ENCODE measurements at places on chromosomes 6 and 20.

GRCh38 chr20:43034981-43035724 lies 154.6 kb downstream of the PTPRT start:
- DNase-seq = no peak

- DNase-seq = no peak
Observed at GRCh38 chr6:100182313-100182712, 188.3 kb upstream of the MCHR2 start.

GRCh38 chr6:21202521-21202920 lies 391.0 kb upstream of the SOX4 start:
- DNase-seq = peak; percentile 24

GRCh38 chr6:89475634-89476033 lies 42.7 kb downstream of the ANKRD6 start:
- DNase-seq = no peak

DNA sequence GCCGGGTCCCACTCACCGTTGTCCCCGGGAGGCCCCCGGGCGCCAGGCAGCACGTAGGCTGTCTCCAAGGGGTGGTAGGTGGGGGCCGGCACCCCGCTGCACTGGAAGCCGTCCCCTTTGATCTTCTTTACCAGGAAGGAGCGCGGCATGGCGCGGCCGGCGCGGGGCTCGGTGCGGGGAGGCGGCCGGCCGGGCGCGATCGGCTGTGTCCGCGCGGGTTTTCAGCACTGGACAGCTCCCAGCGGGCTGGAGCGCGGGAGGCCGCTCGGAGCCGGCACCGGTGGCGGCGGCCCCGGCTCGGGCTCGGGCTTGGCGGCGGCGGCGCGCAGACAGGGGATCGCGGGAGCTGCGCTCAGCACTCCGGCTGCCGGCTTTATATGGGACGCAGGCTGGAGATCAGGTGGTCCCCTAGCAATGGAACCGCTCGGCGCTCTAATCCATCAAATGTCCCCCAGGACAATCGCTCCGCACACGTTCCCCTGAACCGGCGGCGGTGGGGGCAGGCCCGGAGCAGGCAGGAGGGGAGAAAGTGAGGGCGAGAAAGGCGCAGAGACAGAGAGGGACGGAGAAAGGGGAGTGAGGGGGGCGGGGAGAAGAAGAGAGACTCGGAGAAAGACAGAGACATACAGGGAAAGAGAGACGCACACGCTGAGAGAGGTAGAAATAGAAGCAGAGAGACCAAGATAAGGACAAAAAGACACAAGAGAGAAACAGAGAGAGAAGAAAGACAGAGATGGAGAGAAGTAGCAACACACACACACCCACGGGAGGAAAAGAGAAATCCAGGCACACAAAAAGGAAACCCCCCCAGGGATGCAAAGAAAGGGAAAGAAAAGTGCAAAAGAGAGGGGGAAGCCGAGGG lies at the start of gene SCRT2:
TSS of gene SCRT2 (minus strand) at position 350 of the 862 bp plus-strand sequence. CDS start at position 149, 201 bp downstream.
- DNase-seq = no peak

DNA sequence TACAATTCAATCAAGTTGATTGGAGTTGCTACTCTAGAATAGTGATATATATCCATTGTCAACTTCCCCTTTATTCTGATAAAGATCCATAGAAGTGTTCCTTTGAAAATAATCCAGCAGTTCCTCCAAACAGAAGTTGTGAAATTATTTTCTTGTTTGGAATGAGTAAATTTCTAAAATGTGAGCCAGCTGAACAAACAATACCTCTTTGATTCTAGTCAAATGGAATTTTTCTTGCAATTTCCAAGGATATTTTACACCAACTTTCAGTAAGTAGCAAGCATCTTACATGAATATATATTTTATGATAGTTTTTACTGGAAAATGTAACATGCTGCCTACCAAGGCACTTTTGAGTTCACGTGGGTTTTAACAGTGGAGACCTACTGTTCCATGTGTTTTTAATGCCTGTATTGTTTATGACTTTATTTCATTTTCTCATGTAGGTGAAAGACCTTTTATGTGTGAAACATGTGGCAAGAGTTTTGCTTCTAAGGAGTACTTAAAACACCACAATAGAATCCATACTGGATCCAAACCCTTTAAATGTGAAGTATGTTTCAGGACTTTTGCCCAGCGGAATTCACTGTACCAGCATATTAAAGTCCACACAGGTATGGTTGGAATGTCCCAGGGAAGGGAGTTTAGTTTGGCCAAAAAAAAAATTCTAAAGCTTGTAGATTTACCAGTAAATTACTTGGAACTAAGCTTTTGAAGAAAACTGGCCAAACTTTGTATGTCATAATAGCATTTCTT lies 6.5 kb downstream of the GZF1 start:
- no peak for DNase-seq

GRCh38 chr20:34713194-34713943 lies 9.2 kb downstream of the TP53INP2 start:
- no peak for DNase-seq

DNA sequence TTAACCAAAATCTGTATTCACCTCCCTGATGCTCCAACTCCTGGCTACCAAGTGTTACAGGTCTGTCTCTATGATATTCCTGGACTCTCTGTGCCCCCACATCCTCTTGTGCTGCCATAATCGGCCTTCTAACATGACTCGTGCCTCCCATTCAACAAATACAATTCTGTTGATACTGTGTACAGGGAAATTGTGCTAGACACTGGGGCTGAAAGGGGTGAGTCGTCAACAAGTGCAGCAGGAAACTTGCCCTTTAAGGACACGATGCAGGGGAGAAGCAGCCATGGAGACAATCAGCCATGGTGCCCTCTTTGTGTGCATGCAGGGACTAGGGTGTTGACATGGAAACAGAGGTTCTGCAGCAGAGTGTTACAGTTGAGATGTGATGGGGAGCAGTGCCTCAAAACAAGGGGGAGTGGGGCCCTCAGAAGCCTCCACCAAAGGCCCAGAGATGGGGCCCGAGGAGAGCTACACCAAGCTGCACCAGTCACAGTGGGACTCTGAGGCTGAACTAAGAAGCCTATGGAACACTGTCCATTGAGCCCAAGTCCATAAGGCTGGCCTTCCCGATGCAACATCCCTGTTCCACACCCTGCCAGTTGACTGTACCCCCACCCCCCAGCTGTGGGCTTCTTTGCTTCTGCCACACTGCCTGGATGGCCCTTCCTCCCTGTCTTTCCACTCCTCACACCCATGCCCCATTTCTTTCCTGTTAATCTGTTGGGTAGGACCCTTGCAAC lies 3.1 kb downstream of the PCED1A start:
- no peak for DNase-seq

GRCh38 chr20:14882157-14882556 lies 544.7 kb upstream of the FLRT3 start:
- DNase-seq = no peak

GRCh38 chr6:73108949-73109348 lies 116.3 kb downstream of the KHDC1L start:
- no peak for DNase-seq

GRCh38 chr6:150491811-150492172 lies 107.9 kb upstream of the PLEKHG1 start:
- no peak for DNase-seq

DNA sequence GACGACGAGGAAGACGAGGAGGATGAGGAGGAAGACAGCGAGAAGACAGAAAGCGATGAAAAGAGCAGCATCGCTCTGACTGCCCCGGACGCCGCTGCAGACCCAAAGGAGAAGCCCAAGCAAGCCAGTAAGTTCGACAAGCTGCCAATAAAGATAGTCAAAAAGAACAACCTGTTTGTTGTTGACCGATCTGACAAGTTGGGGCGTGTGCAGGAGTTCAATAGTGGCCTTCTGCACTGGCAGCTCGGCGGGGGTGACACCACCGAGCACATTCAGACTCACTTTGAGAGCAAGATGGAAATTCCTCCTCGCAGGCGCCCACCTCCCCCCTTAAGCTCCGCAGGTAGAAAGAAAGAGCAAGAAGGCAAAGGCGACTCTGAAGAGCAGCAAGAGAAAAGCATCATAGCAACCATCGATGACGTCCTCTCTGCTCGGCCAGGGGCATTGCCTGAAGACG lies 116.9 kb downstream of the TMEM242 start:
- no peak for DNase-seq

DNA sequence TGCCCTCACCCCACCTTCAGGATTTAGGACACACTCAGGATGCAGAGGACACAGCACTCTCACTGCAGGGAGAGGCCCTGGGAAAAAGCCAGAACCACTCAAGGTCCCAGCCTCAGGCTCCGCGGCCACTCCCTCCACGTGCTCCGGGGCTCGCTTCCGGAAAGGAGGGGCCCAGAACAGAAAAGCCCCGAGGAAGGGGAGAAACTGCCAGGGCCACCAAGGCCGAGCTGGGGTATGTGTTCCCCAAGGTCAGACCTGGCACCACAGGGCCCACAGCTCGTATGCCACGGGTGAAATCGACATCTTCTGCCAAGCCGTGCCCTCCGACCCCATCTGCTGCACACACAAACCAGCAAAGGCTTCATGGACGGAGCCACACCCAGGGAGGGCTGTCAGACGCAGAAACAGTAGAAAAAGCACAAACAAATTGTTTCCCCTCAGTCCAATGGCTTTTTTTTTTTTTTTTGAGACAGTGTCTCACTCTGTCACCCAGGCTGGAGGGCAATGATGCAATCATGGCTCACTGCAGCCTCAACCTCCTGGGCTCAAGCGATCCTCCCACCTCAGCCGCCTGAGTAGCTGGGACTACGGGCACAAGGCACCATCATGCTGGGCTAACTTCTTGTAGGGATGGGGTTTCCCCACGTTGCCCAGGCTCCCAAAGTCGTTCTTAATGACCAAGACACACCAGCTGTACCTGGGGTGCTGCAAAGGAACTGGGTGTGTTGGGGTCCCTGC lies 33.4 kb downstream of the SLC2A4RG start:
- DNase-seq = no peak

DNA sequence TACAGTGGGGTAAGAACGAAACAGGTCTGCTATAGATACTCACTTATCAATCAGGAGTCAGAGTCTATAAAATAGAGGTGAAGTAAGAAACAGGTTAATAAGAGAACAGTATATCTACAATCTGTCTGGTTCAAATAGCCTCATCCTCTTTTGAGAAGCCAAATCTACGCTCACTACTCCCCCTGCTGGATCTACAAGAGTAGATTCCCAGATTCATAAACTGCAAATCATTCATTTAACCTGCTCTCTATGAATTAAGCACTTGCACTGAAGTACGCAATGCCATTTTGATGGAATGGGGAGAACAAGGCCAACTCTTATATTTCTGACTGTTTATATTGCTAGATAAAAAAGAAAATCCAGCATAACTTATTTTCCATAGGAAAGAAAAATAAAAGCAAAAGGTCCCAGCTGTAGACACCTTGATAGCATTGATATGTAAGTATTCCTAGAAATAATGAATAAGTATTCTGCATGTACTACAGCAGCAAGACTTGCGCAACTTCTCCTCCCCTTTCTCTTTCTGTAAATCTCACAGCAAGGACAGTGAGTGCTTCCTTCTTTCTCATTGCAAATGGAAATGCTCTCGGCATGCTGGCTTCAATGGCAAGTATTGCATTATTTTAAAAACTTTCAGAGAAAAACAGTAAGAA lies 92.3 kb downstream of the RFX6 start:
- peak; percentile 30 for DNase-seq

GRCh38 chr6:16418151-16418550 lies 179.8 kb downstream of the GMPR start:
- no peak for DNase-seq
